Mammary epithelial cell (primary cell): ENCODE measurements at places on chromosomes 5 and 9. TPM values are rescaled to one million over a fixed set of nuclear protein-coding genes. Genes with fewer than 3 reads are reported as not detected.

The SLC27A6 gene
- 26.5 TPM for total RNA-seq

The PCDHA6 gene
- 0.49 and 0.53 TPM in 2 replicates for total RNA-seq

The RGMB gene
- total RNA-seq: 22.3 TPM

The NXNL2 gene
- total RNA-seq: 0.31 and 0.40 TPM in 2 replicates

The FGF1 gene
- total RNA-seq: 22.5 TPM

The EQTN gene
- total RNA-seq: not detected in 2 replicates

The PAEP gene
- not detected in 2 replicates for total RNA-seq

The OR1J2 gene
- total RNA-seq: not detected in 2 replicates

The RMRP gene
- total RNA-seq: 114,057 TPM

The N4BP3 gene
- total RNA-seq: 0.67 TPM

The CDC14B gene
- total RNA-seq: 14.5 TPM

The C6 gene
- not detected for total RNA-seq

The PCDHGB7 gene
- total RNA-seq: 6.2 TPM
